ENCODE measurements at places on chromosomes 13 and 19. TPM values are rescaled to one million over a fixed set of nuclear protein-coding genes. Genes with fewer than 3 reads are reported as not detected.

- DNase-seq: peak; percentile 93
These were observed at the start of gene WDR62 for GRCh38 chr19:36054733-36055686. Gene WDR62, plus strand, starts transcription at chr19:36054897. Its CDS starts 75 bp downstream, at chr19:36054972.

DNA sequence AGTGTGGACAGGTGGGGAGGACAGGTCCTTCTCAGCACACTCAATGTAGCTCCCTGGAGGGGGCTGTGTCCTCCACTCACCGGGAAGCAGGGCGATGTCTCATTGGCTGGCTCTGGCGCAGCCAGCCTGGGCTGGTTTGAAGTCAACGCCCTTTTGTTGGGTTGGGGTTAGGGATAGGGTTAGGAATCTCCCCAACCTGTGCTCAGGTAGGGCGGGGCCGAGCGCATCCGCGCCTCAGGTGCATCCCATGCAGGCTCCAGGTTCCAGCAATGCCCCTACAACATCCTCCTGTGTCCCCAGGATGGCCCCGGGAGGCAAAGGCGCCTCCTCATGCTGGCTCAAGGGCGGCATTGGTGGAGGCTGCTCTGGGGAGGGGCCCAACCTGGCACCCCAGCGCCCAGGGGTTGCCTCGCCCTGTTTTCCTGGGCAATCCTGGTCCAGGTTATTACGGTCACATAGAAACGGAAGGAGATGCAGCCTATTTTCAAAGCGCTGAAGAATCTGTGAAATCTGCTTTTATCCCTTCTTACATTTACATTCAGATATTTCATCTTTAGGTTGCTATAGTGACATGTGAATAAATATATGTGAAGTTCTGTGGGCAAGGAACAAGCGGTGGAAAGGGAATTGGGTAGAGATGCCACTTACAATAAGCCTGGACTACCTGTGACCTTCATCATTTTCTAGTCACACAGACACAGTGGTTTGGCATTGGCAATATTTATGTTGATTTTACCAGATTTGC lies 74.3 kb downstream of the TM9SF2 start:
- DNase-seq: no peak

DNA sequence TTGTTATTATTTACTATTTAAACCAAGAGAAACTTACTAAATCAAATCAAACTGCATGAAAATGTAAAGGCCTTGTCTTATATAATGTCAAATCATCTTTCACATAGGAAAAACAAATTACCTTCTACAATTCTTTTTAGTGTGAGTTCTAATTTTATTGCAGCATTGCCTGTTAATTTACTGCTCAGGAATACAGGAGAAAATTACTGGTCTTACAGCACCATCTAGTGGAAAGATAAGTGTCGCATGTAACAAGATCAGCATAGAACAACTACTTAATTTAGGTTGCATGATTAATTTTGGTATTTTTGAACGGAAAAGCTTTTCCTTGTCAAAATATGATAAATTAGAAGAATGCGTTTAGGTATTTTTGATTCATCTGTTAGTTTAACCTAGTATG lies 502.7 kb downstream of the UQCRFS1 start:
- peak; percentile 70 for DNase-seq

DNA sequence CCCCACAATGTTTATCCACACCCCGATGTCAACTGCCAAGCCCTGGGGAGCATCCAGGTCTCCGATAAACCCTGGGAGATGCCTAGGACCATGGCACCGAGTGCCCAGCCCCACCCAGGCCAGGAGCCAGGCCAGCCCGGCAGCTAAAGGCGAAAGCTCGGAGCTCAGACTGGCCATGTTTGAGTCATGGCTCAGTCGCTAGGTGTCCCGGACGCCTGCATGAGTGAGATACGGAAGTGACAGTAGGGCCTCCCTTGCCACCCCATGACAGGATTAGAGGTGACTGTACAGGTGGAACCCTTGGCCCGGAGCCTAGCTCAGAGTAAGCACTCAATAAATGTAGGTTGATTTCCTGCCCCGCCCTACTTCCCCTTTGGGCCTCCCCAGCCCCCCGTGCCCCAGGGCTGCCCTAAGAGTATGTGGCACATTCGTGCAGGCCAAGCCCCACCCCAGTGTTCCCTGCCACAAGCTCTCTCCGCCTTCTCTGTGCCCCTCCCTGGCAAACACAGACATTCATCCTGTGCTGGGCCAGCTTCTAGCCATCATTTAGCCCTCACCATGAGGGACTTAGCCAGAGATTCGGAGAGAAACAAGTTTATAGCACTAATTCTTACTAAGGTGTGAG lies 5.8 kb upstream of the TPM4 start:
- DNase-seq: peak; percentile 96

DNA sequence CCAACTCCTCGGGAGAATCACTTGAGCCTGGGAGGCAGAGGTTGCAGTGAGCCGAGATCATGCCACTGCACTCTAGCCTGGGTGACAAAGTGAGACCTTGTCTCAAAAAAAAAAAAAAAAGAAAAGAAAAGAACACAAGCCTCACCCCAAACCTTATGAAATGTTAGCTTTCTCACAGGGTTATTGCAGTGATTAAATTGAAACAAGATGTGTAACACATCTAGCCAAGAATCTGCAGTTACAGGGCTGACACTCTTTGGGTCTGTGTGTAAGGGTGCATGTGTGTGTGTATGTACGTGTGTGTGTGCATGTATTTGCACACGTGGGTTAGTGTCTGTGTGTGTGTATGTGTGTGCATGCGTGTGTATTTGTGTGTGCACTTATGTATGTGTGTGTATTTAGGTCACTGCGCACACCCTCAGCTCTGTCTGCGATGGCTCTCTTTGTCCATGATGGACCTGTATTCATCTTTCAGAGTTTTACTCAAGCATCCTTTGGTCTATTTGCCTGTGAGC lies 336.3 kb downstream of the UQCRFS1 start:
- no peak for DNase-seq

DNA sequence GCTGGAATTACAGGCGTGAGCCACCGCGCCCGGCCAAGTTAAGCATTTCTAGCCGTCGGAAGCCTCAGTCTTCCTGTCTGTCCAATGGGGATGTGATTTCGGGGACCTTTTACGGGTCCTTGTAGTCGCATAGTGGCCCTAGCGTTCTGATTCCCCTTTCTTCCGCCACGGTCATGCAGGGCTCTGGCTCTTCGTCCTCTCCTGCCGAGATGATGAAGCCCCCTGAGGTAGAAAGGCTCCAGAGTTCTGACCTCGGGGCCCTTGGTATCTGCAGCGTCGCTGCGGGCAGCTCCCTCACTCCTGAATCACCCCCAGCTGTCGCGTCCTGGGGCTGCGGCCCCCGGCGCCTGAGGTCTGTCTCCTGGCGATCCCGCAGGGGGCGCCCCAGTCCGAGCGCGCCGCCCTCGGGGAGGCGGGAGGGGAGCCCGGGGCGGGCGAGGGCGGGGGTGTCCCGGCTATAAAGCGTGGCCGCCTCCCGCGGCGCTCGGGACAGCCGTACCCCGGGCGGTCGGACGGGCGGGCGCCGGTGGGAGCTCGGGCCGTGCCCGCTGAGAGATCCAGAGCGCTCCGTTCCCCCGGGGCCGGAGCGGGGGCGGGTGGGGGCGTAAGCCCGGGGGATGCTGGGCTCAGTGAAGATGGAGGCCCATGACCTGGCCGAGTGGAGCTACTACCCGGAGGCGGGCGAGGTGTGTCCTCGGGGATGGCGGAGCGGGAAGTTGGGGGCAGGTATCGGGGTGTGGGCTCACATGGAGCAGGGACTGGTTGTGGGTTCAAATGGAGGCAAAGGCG lies at the start of gene FOXA3:
TSS of gene FOXA3 (plus strand) at position 487 of the 789 bp plus-strand sequence. CDS start at position 618, 131 bp downstream.
- no peak for DNase-seq

GRCh38 chr19:19514215-19514657 lies 1.1 kb downstream of the TSSK6 start:
- no peak for DNase-seq

GRCh38 chr19:46766569-46767317 lies 20.5 kb upstream of the STRN4 start:
- DNase-seq: no peak

DNA sequence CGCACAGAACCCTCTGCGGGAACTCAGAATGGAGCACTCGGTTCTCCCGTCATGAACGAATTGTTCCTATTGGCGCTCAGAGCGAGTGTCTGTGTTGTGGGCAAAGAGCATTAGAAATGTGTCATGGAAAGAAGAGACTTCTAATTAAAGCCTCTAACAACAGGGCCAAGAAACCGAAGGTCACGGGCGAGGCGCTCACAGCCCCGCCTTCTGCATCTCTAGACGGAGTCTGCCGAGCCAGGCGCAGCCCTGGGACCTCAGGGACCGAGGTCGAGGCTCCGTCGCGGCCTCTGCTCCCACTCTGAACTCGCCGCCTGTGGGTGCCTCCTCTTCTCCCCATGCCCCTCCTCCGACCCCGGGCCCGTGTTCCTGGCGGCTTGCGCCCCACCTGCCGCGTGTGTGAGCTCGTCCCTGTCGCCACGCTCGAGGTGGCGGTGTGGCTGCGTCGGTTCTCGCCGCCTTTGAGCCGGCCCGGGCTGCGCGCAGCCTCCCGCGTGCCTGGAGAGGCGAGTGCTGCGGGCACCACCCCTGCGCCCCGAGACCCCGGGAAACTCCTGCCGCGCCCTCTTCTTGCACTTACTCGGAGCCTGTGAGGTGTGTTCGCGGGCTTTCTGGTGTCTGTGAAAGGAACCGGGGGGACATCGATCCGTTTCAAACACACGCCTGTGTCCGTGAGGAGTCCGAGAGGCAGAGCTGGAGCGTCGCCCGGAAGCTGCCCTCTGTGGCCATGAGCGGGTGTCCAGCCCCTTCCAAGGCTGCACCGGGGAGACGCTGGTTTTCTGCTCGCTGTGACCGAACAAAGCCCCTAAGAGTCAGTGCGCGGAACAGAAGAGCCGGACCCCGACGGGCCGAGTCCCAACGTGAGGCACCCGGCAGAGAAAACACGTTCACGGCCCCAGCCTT lies 45.4 kb upstream of the SPACA7 start:
- no peak for DNase-seq

DNA sequence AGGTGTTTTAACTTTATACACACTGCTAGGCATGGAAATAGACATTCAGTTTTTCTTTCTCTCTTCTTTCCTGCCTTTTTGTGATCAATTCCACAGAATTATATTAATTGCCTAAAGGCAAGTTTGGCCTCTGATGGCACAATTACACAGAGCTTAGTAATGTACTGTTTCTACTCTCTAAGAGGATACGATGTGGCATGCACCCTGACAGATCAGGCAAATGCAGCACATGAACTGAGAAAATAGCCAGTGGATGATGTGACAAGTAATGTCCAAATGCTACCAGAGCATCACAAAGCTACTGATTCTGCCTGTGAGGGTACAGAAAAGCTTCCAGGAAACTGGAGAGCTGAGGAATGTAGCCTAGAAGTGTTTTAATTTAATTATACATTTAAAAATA lies 233.8 kb upstream of the PRR20A start:
- no peak for DNase-seq

- no peak for DNase-seq
These were observed 8.1 kb upstream of the CD79A start for GRCh38 chr19:41868989-41869300.

GRCh38 chr19:9039728-9040127 lies 29.5 kb upstream of the MUC16 start:
- no peak for DNase-seq

DNA sequence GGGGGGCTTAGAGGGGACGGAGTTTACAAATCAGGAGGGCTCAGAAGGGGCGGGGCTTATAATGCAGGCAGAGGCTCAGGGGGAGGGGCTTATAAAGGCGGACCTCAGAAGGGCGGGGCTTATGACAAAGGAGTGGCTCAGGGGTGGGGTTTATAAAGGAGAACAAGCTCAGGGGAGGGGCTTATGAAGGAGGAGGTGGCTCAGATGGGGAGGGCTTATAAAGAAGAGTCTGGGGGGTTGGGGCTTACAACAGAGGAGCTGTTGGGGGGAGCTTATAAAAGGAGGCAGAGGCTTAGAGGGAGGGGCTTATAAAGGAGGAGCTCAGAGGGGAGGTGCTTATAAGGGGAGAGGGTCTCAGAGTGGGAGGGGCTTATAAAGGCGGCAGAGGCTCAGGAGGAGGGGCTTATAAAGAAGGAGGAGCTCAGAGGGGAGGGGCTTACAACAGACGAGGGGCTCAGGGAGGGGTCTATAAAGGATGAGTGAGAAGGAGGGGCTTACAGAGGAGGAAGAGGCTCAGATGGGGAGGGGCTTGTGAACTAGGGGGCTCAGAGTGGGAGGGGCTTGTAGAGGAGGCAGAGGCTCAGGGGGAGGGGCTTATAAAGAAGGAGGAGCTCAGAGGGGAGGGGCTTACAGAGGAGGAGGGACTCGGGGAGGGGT lies 1.0 kb downstream of the SMIM24 start:
- DNase-seq: no peak

- DNase-seq: peak; percentile 50
These were observed 4.1 kb upstream of the EML2 start for GRCh38 chr19:45643024-45643926.

DNA sequence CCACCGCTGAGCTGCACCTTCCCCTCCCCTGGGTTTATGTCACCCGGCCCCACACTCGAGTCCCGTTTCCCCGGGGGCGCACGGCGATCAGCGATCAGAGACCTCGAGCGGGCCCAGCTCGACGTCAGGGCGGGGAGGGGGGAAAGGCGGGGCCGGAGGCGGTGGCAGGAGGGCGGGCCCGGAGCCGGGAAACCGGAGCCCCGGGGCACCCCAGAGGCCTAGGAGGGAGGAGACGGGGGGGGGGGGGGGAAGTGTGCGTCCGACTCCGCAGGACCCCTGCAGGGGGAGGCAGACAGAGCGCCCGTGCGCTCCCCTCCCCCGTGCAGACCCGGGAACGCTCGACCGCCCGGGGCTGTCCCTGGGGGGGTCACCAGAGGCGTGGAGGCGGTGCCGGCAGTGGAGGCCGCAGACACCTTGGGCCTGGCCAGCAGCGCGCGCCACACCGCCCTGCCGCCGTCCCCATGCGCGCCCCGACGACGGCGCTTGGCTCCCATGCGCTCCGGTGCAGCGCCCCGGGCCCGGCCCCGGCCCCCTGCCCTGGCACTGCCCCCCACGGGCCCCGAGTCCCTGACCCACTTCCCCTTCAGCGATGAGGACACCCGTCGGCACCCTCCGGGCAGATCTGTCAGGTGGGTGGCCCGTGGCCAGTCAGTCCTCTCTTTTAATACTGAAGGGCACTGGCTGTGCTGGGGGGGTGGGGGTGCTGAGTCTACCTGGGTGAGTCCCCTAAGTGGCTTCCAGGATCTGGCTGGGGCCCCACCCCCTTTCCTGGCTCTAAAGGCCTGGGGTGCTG lies 11.8 kb downstream of the PDE4A start:
- no peak for DNase-seq

DNA sequence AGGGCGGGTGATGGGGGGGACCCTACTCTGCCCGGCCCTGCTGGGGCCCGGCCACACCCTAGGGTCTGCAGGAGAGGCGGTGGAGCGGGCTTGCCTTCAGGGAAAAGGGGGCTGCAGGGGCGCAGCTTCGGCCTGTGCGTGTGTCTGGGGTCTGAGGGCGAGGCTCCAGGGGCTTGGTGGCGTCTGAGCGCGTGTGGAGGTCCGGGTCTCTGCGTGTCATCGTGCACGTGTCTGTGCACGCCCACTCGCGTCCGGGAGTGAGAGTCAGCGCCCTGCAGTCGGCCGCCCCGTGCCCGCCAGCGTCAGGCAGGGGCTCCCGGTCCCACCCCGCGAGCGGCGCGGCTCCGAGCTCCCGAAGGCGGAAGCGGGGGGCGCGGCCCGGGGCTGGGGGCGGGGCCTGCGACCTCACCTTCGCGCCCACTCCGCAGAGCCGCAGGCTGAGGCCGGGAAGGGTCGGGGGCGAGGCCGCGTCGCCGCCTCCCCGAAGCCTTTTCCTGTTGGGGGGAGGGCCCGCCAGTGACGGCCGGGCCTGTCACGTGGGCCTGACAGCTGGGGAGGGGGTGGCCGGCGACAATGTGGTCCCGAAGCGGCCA lies at the start of gene ARHGAP45:
TSS of gene ARHGAP45 (plus strand) at position 420 of the 593 bp plus-strand sequence. CDS start 239 bp downstream, outside the sequence.
- no peak for DNase-seq

Gene MYPOP
- 0.48 TPM for total RNA-seq

Gene MAST1
- total RNA-seq: 1.3 TPM

Gene FCGBP
- 0.07 TPM for total RNA-seq
